ENCODE measurements at places on chromosomes 11 and 22.

DNA sequence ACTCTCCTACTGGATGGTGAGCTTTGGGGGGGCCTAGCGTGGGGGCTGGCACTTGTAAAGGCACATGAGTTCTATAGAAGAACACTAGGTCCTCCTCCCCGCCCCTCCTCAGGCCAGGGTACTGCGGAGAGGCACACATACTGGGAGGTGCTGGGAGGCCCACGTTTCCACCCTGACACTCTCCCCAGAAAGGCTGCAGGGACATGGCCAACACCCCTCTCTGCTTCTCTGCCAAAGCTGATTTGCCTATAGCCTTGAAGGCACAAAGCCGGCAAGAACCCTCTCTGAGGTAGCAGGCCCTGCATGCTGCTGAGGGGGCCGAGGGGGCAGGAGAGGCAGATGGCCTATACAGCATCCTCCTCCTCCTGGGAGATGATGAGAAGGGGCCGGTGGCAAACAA, 112.8 kb downstream of the BUD13 start:
- no peak for DNase-seq

DNA sequence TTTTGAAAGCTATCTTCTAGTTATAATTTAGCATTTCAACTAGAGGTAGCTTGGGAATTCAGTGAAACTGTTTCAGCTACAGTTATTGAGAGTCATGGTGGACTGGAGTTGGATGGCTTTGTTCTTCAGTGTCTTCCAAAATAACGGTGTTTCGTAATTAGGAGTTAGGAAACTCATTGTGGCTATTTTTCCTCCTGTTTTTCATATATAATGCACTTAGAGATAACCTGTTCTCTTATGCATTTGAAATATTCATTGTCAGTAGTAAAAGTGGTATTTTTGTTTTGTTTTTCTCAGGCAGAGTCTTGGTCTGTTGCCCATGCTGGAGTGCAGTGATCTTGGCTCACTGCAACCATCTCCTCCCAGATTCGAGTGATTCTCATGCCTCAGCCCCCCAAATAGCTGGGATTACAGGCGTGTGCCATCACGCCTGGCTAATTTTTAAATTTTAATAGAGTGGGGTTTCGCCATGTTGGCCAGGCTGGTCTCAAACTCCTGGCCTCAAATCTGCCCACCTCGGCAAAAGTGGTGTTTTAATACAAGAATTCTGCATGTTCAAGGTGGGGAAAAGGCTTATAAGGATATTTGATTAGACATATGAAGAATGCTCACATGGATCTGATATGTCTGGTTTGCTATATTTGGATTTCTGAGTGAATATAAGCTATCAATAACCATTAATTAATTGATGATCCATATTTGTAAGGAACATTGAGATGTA, 12.7 kb downstream of the PDHX start:
- no peak for DNase-seq

- no peak for DNase-seq
These were observed 49.8 kb upstream of the CYP2D6 start for GRCh38 chr22:42180349-42180842.

DNA sequence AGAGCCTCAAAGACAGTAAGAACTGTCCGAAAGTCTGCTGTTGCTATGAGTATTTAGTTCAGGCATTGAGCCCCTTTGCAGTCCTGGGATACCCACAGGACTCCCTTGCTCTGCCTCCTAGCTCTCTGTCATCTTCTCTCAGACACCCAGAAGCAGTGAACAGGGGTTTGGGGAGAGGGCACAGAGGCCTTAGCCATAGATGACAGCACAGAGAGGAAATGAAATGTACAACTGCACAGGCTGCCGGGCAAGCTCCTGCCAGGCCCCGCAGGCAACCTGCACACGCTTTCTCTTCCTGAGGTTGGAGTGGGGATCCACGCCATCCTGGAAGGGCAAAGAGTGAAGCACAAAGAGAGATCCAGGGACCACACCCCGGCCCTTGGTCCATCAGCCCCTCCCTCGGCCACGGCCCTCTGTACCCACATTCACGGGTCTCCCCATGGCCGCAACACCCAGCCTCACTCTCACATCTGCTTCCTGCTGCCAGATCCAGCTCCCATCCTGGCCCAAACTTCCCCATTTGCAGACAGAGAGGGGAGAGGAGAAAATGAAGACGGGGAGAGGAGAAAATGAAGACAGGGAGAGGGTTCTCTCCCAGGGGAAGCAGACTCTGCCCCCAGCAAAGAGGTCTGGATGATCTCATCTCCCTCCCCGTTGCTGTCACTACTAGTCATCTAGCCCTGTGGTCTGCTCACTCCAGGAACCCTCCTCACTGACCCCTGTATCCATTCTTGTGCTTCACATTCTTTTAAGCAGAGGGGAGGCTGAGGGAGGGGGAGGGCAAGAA, 40.7 kb downstream of the CD6 start:
- no peak for DNase-seq

DNA sequence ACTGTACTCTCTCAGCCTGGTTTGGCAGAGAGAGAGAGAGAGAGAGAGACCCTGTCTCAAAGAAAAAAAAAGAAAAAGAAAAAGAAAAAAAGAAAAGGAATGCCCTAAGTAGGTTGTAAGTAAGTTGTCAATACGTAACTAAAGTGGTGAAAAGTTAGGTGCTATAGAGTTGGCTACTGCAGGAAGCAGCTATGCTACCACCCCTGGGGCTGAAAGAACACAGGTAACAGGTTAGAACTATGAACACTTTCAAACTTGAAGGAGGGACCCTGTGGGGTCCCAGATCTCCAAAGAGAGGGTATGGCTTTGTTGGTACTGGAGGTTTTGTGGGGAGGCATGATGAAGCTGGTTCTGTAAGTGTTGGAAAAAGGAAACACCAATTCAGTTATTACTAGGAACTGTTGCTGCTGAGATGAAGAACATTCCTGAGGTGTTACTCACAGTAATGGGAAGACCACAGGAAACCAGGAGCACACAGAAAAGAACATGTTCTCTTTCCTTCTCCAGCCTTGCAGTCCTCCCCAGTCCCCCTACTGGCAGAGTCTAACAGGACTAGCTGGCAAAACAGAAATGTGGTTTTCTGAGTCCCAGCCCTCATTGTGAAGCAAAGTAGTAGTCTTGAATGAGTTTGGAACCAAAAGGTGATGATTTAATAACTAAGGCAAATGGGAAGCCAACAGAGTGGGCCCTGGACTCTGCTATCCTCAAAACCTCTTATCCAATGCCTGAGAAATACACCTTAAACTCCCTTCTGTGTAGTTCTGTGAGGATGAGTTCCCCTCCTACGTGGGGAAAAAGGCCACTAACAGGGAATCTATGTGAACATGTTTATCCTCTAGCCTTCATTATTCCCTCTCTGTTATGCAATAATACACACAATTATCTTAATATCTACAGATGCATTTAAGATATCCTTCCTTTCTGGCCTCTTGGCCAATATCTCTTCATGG, 427.0 kb upstream of the DDI1 start:
- DNase-seq: no peak

Data from stimulated activated CD4-positive, alpha-beta T cell treated with anti-CD3 and anti-CD28 coated beads, Interleukin-4, amount 100 ng/mL, for 48 hours (primary cell).